ENCODE measurements at places on chromosomes 3 and 15. TPM values are rescaled to one million over a fixed set of nuclear protein-coding genes. Genes with fewer than 3 reads are reported as not detected.

Gene AP4E1
- 8.0 TPM for total RNA-seq

Gene FANCD2OS
- total RNA-seq: not detected

Gene LRRC49
- 8.3 TPM for total RNA-seq

Gene SLC24A5
- total RNA-seq: not detected
